ENCODE measurements at places on chromosomes 7 and 10.

DNA sequence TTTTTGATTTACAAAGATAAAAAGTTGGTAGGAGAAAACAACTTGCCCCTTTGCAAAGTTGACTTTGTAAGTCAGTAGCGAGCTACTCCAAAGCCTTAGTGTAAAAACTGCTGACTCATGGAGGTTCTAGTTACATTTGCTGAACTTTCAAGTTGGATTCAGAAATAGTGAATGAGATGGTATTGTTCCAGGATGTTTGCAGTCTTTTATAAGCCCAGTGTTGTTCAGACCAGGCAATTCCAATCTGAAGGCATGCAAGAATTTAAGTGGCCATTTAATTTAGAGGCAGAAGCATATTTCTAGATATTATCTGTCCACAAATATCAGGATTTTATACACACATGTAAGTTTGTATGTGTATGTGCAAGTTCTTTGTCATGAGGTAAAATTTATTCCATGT is 21.6 kb downstream of the TES start:
- DNase-seq: peak; percentile 57

DNA sequence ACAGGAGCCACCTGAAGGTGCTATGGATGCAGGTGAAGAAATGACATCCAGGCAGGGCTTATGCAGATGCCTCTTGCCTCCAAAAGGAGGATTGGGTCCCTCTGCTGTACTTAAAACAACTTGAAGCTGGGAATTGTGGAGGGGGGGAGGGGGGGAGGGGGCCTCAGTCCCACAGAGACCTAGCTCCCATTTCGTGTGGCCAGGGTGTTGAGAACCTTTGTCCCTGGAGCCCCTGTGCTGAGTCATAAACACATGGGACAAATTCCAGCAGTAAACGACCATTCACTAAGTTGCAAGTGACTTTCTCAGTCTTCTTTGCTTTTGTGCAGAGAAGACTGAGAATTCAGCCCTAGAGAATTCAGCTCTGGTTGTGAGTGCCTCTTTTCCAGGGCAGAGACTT is 96.5 kb upstream of the PODXL start:
- DNase-seq: no peak

GRCh38 chr10:71025535-71025934 is 137.2 kb upstream of the PCBD1 start:
- DNase-seq: no peak

- DNase-seq: no peak
Measured at GRCh38 chr10:71968553-71969474, 4.6 kb downstream of the CHST3 start.

DNA sequence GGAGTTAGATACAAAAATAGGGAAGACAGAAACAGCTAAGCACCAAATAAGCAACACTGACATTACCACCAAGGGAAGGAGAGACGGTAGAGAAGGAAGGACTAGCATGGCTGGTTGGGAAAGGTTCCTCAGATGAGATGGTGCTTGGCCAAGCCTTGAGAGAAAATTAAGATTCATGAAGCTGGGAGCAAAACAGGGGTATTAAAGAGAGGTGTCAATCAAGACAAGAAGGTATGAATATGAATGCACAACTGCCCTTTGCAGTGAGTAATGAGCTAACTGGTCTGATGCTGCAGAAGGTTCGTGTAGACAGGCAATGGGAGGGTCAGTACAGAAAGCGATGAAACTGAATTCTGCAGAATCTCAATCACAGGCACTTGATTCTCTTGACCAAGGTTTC is 67.7 kb downstream of the SLC37A3 start:
- no peak for DNase-seq
